ENCODE measurements at places on chromosomes 3 and 15.

GRCh38 chr3:173630849-173631248, 233.3 kb downstream of the NLGN1 start:
- no peak for DNase-seq

- no peak for DNase-seq
Observed at GRCh38 chr15:49174902-49175301, 4.9 kb downstream of the GALK2 start.

DNA sequence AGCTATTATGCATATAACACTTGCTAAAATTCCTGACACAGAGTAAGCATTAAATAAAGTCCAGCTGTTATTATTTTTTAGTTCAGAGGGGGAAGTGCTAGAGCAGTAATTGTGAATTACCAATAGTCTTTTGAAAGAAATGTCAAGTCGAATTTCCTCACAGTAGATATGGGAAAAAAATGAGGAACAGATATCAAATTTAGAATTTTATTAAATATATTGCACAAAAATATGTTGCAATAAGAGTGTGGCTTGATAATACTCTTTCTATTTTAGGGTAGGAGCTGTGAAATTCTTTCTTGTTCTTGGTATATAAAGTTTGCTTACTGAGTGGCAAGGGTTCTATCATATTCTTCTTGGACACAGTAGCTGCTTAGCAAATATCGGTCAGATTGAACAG, 181.3 kb downstream of the NFKBIZ start:
- no peak for DNase-seq

GRCh38 chr3:171854649-171855305, 11.6 kb downstream of the TMEM212 start:
- no peak for DNase-seq

- no peak for DNase-seq
Observed at GRCh38 chr15:82132742-82133141, 86.9 kb upstream of the MEX3B start.

DNA sequence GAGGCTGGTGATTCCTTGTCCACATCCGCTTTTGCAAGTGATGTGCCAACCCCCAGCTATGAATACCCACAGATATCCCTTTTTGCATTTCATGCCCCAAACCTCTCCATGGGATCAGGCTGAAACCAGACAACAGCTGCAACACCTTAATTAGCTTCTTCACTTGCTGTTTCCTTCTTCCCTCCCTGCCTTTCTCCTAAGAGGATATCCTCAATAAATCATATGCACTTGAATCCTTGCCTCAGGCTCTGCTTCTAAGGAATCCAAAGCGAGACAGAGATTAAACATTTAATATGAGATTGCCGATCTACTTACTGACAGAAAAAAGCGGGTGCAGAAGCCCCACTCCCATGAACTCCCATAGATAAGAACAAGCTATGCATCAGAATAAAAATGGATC, 138.1 kb downstream of the CNTN6 start:
- DNase-seq = no peak

GRCh38 chr15:81880833-81881232, 165.0 kb downstream of the MEX3B start:
- no peak for DNase-seq

- peak; percentile 98 for DNase-seq
Observed at GRCh38 chr3:150408221-150409124, at the start of gene TSC22D2. TSS of gene TSC22D2 (plus strand) at chr3:150408298. CDS start at chr3:150409351, 1,053 bp downstream.

GRCh38 chr3:62109534-62109933, 263.8 kb downstream of the FEZF2 start:
- no peak for DNase-seq

GRCh38 chr3:61650719-61651410, 89.5 kb downstream of the PTPRG start:
- DNase-seq = no peak

DNA sequence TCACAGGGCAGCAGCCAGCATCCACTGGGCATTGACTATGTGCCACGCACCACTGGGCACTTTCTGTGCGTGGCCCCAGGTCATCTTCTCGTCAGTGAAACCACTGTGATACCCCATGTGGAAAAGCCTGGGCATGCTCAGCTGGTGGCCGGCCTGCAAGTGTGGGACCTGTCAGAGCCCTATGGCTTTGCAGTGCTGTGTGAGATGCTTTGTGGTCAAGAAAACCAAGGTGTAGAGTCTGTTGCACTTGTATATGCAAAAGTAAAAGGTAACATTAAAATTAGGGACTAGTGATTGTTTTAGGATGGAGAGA, 69.5 kb downstream of the PGPEP1L start:
- no peak for DNase-seq

DNA sequence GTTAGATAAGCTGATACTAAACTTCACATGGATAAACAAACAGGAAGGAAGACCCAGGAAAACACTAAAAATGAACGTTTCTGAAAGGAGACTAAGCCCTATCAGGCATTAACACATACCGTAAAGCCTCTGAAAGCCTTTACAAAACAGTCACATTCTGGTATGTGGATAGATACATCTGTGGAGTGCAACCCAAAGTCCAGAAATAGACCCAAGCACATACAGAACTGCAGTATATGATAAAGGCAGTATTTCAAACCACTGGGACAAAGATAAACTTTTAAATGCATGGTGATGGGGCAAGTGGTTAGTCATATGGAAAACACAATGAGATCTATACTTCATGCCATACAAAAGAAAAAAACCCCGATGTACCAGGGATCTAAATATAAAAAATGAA, 26.0 kb downstream of the DCBLD2 start:
- no peak for DNase-seq
